ENCODE measurements at places on chromosomes 7 and 10. TPM values are rescaled to one million over a fixed set of nuclear protein-coding genes. Genes with fewer than 3 reads are reported as not detected.
A peak's percentile ranks its signal among the peaks of the same experiment; 100 is the strongest.

- H3K36me3 ChIP-seq: no peaks in the 10 kb centered on the region
- H3K4me1 ChIP-seq: peaks cover 34% of the 10 kb centered on the region
Observed at GRCh38 chr10:103479135-103479534, at the start of gene CALHM3. Gene CALHM3 (minus strand): TSS chr10:103479240. CDS start chr10:103479032, 208 bp downstream.

GRCh38 chr10:34092891-34093290 lies 722.2 kb downstream of the PARD3 start:
- DNase-seq: no peak
- peaks cover 25% of the 10 kb centered on the region for H3K27me3 ChIP-seq
- H3K36me3 ChIP-seq: no peaks in the 10 kb centered on the region
- H3K27ac ChIP-seq: no peak overlapping the region

Gene MNX1
- total RNA-seq: not detected

- DNase-seq: no peak
- peaks cover 5% of the 10 kb centered on the region for H3K36me3 ChIP-seq
- no peaks in the 10 kb centered on the region for H3K4me1 ChIP-seq
- no peaks in the 10 kb centered on the region for H3K27me3 ChIP-seq
Observed at GRCh38 chr7:4226524-4226882, 455.6 kb upstream of the FOXK1 start.

DNA sequence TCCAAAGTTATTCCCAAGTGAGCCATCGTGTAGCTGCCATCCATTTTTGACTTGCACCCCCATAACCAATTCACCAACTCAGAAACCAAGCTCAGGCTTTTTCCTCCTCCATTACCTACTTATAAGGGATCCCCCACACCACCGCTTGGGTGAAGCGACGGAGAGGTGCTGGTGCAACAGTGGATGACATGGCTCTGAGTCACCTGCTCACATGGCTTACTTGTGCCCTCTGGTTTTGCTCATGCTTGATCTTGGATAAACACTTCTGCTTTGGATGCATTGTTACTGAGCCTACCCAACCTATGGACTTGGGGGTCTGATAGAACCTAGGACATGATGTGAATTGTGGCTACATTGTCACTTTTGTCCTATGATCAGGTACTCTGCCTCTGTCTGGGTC lies 12.0 kb upstream of the AKR1B1 start:
- H3K27me3 ChIP-seq: no peaks in the 10 kb centered on the region
- peaks cover 39% of the 10 kb centered on the region for H3K4me1 ChIP-seq
- peak; percentile 80 for DNase-seq
- H3K36me3 ChIP-seq: peaks cover 6% of the 10 kb centered on the region
- H3K4me3 ChIP-seq: no peak overlapping the region

Gene ERCC6
- total RNA-seq: 76.6 TPM

Measured in HFFc6 (cell line).